ENCODE measurements at places on chromosomes 6 and 20. TPM values are rescaled to one million over a fixed set of nuclear protein-coding genes. Genes with fewer than 3 reads are reported as not detected.
A peak's percentile ranks its signal among the peaks of the same experiment; 100 is the strongest.

DNA sequence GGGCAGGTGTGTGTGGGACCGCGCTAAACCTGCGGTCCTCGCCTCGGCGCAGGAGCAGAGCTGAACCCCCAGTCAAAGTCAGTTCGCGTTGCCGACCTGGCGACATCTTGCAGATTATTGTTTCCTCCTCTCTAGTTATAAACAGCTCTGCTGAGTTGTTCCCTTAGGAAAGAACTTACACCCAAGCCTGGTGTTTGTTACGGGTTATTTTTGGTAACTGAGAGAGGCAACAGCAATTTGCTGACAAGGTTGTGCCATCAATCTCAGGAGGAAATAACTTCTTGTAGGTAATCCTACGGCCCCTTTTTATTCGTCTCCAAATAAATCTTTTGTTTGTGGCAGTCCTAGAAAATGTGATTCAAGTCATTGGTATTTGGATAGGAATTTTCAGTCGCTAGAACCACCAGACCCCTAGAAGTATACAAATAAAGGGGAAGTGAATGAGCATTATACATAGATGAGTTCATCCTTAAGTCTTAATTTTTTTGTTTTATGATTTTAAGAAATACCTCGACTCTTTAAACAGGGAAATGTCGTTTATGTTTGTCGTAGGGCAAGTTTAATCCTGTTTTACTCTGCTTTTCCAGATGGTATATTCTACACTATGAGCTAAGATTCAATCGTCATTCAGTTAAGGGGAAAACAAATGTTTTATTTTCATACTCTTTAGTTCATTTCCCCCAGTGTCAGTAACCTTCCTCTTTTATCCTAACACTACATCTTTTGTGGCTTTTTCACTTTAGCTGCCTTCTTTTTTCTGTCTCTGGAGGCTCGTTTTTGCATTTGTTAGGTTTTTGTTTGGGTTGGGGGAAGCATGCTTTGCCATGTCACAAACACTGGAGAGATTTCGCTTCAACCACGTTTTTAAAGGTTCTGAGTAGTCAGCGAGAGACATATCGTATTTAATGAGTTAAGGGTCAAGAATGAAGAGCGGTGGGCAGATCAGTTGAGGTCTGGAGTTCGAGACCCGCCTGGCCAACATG, 1.2 kb downstream of the PM20D2 start:
- DNase-seq: peak; percentile 70

DNA sequence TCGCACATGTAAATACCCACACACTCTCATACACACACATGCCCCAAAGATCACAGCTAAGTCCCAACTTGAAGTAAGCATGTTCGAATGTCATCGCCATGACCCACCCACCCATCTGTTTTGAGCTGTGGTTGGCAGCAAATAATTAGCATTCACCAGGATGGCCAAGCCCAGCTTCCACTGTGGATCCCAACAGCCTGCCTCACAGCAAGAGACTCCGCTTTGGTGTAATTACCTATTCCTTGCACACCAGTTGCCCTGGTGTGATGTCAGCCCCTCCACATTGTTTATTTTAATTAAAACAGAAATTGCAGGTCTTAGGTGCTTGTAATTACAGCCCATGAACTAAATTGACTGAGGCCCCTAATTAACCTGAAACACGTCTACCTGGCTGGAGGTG, 81.1 kb downstream of the MAFB start:
- no peak for DNase-seq

- DNase-seq: no peak
Observed at GRCh38 chr6:16236631-16237199, 1.7 kb upstream of the GMPR start.

The ECI2 gene
- 77.3 TPM for total RNA-seq

The RAET1L gene
- not detected for total RNA-seq

- no peak for DNase-seq
Observed at GRCh38 chr20:15292405-15292804, 955.0 kb upstream of the FLRT3 start.

The AGPAT1 gene
- total RNA-seq: 59.8 TPM

The RNF217 gene
- 11.5 TPM for total RNA-seq

GRCh38 chr20:53085720-53086119, 113.6 kb downstream of the TSHZ2 start:
- no peak for DNase-seq

GRCh38 chr6:255751-256083, 36.6 kb upstream of the DUSP22 start:
- DNase-seq: no peak

DNA sequence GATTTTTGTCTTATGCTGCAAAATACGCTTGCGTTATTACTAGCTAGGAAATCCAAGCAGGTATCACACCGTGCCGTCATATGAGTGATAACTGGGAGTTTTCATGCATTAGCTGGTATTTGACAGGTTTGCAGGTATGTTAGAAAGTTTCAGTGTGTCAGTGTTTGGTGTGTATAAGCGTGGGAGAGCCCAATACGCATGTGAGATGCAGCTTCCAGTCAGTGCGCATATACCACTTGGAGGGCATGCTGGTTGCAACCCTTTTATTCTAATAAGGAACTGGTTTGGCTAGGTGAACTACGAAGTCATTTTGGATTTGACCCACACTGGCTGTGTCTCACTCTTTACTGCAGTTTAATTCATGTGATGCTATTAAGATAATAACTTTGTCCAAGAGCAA, 35.1 kb downstream of the JARID2 start:
- no peak for DNase-seq

GRCh38 chr20:63738687-63739129, 868 bp upstream of the SLC2A4RG start:
- peak; percentile 77 for DNase-seq

The TBX18 gene
- 0.88 TPM for total RNA-seq

The NMBR gene
- total RNA-seq: not detected

The TM9SF4 gene
- 26.8 TPM for total RNA-seq

- no peak for DNase-seq
Observed at GRCh38 chr6:49730251-49730650, 13.9 kb downstream of the CRISP3 start.

The CGAS gene
- 0.60 TPM for total RNA-seq

DNA sequence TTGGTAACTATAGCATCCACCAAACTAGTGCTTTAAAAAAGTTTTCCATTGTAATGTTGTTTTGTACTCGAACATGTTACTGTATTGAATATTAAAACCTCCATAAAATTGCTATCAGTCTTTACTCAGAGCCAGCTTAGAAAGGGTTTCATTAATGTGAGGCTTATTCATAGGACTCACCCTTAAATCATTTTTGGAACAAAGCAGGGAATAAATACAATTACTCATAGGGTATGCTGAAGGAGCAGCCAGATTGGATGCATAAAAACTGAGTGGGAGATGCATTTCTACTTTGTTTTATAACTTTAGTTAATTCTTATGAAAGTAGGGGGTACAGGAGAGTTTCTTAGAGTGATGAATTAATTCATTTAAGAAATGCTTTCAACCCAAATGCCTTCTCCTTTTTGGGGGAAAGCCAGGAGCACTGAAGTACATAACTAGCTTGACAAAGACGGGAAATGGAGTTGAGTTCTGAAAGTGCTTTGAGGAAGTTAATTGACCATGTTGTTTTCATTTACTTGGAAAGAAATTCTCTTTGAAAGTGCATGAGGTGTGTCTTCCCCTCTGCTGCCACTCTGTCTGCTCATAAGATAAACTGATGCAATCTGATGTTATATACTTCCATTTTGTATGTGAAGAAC, 90.3 kb downstream of the RNF144B start:
- DNase-seq: no peak

DNA sequence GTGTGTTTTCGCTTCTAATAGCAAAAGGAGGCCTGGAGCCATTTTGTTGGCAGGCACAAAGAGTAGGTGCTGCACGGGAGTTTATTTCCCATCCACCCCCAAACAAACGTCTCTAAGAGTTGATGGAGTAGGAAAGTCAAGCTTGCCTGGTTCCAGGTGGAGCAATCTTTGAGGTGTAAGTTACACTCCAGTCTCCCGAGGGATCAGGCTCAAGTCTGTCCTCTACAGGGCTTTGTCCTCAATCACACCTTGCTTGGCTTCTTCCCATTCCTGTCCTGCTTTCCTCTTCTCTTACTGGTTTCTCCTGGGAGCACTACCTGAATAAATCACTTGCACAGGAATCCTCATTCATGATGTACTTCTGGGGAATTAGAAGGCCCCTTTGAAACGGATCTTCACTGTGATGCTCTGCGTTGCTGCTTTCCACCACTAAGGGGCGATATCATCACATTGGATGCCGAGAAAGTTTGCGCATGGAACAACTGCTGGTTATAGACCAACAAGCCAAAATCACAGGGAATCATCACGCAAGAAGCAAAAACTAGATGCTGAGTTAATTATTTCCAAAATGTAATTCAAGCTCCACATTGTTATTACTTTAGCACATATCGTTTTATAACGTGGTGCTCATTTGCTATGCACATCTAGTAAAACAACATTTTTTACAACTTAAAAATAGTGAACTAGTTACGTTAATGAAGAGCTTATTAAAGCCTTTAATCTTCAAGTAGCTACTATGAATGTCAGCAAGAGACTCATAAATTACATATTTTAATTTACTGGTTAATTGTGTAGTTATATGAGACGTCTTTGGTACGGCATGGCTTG, 156.8 kb downstream of the DNAH8 start:
- DNase-seq: no peak

- DNase-seq: no peak
Observed at GRCh38 chr6:154878871-154879491, 116.1 kb upstream of the TIAM2 start.

The CDSN gene
- not detected for total RNA-seq

The NNAT gene
- 2.6 TPM for total RNA-seq

The SSTR4 gene
- total RNA-seq: not detected

- DNase-seq: no peak
Observed at GRCh38 chr6:19988555-19988954, 151.4 kb downstream of the ID4 start.

All from psoas muscle (tissue), 8 donors.